GM23248 (cell line): ENCODE measurements at places on chromosomes 3 and 15. TPM values are rescaled to one million over a fixed set of nuclear protein-coding genes. Genes with fewer than 3 reads are reported as not detected.

- H3K4me1 ChIP-seq, result no peaks in the 10 kb centered on the region
- H3K36me3 ChIP-seq, result no peaks in the 10 kb centered on the region
- no peak for DNase-seq
Observed at GRCh38 chr3:132822266-132822665, 100.1 kb upstream of the NPHP3 start.

DNA sequence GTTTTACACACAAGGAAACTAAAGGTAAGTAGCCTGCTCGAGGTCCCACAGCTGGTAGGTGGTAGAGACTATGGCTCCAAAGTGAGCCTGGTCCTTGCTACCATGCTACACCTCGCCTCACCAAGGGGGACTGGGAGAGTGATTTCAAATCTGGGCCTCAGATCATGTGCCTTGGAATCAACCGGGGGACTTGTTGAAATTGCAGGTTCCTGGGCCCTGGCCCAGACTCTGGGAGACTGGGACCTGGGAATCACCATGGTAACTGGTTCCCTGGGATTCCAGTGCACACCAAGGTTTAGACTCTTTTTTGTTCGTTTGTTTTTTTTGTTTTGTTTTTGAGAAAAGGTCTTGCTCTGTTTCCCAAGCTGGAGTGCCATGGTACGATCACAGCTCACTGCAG lies 21.1 kb downstream of the DNASE1L3 start:
- DNase-seq, result no peak
- H3K4me3 ChIP-seq, result no peak overlapping the region
- no peaks in the 10 kb centered on the region for H3K36me3 ChIP-seq
- no peak overlapping the region for H3K27ac ChIP-seq
- no peaks in the 10 kb centered on the region for H3K4me1 ChIP-seq
- no peaks in the 10 kb centered on the region for H3K27me3 ChIP-seq

- H3K27ac ChIP-seq, result no peak overlapping the region
- H3K4me1 ChIP-seq, result peaks cover 42% of the 10 kb centered on the region
- no peaks in the 10 kb centered on the region for H3K27me3 ChIP-seq
Observed at GRCh38 chr3:127796831-127797150, 25.5 kb downstream of the MGLL start.

DNA sequence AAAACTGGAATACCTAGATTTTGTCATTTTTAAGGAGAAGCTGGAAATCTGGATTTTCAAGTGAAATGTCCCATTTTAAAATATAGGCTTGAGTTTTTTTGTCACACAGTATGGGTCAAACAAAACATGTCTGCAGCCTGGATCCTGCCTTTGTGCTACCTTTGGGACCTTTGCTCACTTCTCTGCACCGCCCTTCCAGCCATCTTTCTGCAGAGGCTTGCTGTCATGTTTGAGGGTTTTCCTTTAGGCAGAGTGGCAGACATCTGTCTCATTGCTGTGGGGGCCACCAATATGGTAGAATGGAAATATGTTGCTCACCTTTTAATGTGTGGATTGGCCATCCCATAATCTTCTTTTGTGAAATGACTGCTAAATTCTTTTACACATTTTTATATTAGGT lies 136.3 kb downstream of the EEFSEC start:
- H3K27me3 ChIP-seq, result no peaks in the 10 kb centered on the region
- H3K27ac ChIP-seq, result no peak overlapping the region
- H3K36me3 ChIP-seq, result no peaks in the 10 kb centered on the region
- no peaks in the 10 kb centered on the region for H3K4me1 ChIP-seq

DNA sequence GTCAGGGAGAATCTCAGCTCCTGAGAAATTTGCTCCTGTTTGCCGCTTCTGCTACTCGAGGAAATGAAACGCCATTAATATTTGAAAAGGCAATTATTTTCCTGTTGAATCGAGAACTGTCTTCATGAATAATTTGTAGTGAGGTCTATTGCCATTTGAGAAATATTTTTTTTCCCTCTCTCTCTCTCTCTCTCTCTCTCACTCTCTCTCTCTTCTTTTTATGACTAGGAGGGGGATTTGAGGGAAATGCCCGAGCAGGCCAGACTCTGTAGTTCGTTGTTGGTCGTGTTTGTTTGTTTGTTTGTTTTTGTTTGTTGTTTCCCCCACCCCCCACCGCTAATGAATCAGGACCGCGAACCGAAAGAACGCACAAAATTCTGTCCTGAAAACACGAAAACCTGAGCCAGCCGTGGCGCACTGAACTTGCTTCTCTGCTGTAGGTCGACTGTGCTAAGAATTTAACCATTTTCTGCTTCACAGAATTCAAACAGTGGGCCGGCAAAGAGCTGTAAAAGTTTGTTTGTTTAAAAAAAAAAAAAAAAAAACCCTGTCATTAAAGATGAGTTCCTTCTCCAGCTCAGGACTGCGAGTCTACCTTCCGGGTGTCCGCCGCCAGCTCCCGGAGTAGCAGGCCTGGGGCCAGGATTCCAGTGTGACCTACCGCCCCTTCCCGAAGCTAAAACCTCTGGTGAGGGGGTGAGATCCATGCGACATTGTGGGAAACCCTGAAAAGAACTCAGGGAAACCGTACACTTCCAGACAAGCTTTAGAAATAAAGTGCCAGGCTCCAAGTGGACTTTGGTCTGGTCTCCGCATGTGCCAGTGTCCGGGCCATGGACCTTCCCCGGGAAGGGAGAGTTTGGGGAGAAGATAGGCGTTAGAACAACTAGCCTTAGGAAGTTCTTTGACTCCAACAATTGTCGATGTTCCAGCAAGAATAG lies 12.1 kb downstream of the ZIC4 start:
- peak overlapping the region; percentile 82 for H3K27ac ChIP-seq
- 0 out of 2 replicates have a peak, but pooled peaks cover 6% of the 10 kb centered on the region for H3K4me1 ChIP-seq
- H3K4me3 ChIP-seq, result peak overlapping the region; percentile 96
- no peaks in the 10 kb centered on the region for H3K27me3 ChIP-seq
- no peaks in the 10 kb centered on the region; the same call in 1 of the 2 replicates for H3K36me3 ChIP-seq

GRCh38 chr3:111072031-111072921 lies 660 bp downstream of the NECTIN3 start:
- peaks cover 8% of the 10 kb centered on the region for H3K4me1 ChIP-seq
- H3K27me3 ChIP-seq, result no peaks in the 10 kb centered on the region
- peak overlapping the region; percentile 79 for H3K27ac ChIP-seq

DNA sequence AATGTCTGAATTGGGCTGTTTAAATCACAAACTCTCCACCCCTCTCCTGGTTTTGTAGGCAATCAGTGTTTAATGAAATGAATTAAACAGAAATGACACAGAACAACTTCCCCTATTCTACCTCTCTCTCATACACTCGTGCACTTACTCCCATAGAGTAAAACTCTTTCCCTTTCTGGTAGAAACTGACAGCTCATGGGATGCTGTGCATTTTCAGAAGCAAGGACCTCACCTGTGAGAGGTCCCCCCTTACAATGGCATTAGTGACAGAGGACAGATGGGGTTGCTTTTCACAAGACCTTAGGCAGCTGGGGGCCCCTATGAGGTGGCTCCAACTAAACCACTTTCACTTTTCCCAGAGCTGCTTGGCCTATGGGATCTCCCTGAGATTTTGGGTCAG lies 31.9 kb downstream of the PARP16 start:
- no peak overlapping the region for H3K27ac ChIP-seq
- no peaks in the 10 kb centered on the region for H3K27me3 ChIP-seq
- H3K4me3 ChIP-seq, result no peak overlapping the region
- DNase-seq, result no peak
- H3K36me3 ChIP-seq, result no peaks in the 10 kb centered on the region

DNA sequence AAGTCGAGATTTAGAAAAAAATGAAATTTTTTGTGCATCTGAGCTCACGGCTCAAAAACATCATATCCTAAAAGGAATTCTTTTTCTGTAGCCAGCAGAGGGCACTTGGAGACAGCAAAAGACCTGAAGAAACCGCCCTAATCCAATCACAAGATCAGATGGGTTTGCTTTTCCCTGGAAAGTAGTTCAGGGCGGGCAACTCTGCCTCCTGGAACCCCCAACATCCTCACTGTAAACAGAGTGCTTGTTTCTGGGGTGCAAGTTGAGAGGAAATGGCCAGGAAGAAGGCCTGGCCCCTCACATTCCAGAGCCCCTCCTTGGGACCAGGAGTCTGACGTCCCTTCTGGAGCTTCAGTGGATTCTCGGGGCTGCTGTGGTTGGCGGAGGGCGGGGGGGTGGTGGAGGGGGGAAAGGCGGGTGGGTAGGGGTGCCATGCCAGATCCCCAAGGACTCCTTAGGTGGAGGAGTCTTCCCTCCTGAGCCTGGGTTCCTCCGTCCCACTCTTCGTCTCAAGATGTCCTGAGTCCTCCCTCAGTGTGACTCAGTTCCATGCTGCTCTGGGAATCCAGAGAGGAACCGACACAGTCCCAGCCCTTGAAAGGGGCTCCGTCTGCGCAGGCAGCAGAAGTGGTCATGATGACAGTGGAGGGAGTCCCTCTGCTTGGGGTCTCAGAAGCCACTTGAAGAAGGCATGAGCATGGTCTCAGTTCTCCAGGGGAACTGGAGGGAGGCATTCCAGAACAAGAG lies 35.9 kb downstream of the CCK start:
- no peak overlapping the region for H3K27ac ChIP-seq
- H3K4me1 ChIP-seq, result no peaks in the 10 kb centered on the region

DNA sequence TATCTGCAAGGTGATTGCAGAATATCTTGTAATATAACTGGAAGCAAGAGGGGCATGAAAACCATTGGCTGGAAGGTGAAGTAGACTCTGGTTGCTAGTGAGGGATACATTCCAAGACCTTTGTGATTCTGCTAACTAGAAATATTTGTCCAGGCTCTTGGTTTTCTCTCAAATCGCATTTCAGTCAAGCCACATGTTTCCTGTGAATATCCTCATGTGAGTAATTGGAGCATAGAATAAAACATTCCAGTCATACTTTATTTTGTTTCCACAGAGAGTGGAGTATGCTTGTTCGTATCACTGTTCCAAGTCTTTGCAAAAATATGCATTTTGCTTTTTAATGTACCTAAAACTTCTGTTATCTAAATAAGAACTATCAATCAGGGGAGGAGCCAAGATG lies 850.0 kb downstream of the EPHA3 start:
- no peak overlapping the region for H3K4me3 ChIP-seq
- H3K4me1 ChIP-seq, result no peaks in the 10 kb centered on the region
- H3K27ac ChIP-seq, result no peak overlapping the region
- no peaks in the 10 kb centered on the region for H3K36me3 ChIP-seq

- no peak overlapping the region for H3K27ac ChIP-seq
- no peaks in the 10 kb centered on the region for H3K4me1 ChIP-seq
- H3K27me3 ChIP-seq, result peaks cover 2% of the 10 kb centered on the region
- H3K4me3 ChIP-seq, result no peak overlapping the region
- H3K36me3 ChIP-seq, result no peaks in the 10 kb centered on the region
Observed at GRCh38 chr3:72702390-72702789, 145.9 kb downstream of the SHQ1 start.

DNA sequence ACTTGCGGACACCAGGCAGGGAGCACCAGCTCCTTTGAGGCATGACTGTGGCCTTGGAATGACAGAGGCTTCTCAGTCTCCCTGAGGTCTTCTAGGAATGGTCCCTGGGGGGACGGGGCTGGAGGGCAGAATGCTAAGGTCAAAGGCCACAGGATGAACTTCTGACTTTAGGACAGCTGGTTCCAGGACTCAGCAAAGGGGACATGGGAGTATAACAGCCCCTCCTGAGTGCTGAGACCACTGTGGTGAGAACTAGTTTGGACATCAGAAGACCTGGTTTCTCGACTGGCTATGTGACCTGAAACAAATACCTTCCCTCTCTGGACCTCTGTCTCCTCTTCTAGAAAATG lies 17.8 kb downstream of the ITGA11 start:
- H3K27me3 ChIP-seq, result no peaks in the 10 kb centered on the region
- H3K4me3 ChIP-seq, result no peak overlapping the region
- peaks cover 19% of the 10 kb centered on the region for H3K4me1 ChIP-seq
- 0 out of 2 replicates have a peak, but pooled peaks cover 15% of the 10 kb centered on the region for H3K36me3 ChIP-seq

DNA sequence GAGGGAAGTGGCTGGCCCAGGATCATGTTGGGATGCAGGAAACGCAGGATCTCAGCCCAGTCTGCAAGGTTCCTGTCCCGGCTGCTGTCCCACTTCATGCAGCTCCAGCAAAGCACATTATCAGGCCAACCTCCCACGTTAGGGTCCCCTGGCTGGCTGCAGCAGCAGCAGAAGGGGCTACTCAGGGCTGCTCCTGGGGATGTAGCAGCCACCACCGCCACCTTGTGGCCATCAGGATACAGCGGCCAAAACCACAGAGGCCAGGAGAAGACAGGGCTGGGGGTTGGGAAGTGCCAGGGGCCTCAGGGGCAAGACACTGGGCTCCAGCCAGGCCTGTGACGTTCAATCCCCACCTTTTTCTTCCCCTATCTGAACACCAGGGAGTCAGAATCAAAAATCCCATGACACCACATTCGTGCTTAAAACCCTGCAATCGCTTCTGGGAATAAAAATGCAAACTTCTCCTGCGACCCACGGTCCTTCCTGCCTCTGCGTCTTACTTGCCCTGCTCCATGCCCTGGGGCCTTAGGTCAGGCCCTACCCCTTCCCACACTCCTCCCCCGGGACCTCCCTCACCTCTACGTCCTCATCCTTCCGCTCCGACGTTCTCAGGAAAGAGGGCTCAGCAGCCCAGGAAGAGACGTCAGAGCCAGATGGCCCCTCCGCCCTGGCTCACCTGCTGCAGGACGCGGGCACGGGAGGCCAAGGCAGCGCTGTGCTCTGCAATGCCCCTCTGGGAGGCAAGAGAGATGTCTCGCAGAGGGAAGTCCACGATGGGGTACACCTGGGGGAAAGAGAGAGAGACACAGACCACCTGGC lies 21.5 kb downstream of the SSUH2 start:
- H3K27ac ChIP-seq, result no peak overlapping the region
- H3K4me1 ChIP-seq, result peaks cover 36% of the 10 kb centered on the region
- no peaks in the 10 kb centered on the region for H3K27me3 ChIP-seq
- no peaks in the 10 kb centered on the region for H3K36me3 ChIP-seq
- no peak overlapping the region for H3K4me3 ChIP-seq
- peak; percentile 85 for DNase-seq

- H3K4me1 ChIP-seq, result no peaks in the 10 kb centered on the region
- H3K4me3 ChIP-seq, result no peak overlapping the region
- no peak for DNase-seq
- H3K27me3 ChIP-seq, result no peaks in the 10 kb centered on the region; the same call in 1 of the 2 replicates
Observed at GRCh38 chr3:46578973-46579755, 13.1 kb upstream of the LRRC2 start.

GRCh38 chr3:4898454-4899313 lies 80.6 kb upstream of the BHLHE40 start:
- H3K27ac ChIP-seq, result peak overlapping the region; percentile 33
- H3K36me3 ChIP-seq, result no peaks in the 10 kb centered on the region
- no peak overlapping the region for H3K4me3 ChIP-seq
- no peaks in the 10 kb centered on the region for H3K27me3 ChIP-seq

- peaks cover 25% of the 10 kb centered on the region for H3K4me1 ChIP-seq
- H3K36me3 ChIP-seq, result peaks cover 7% of the 10 kb centered on the region; the same call in 1 of the 2 replicates
- H3K4me3 ChIP-seq, result peak overlapping the region; percentile 92
Observed at GRCh38 chr15:43748376-43748775, 2.1 kb downstream of the PDIA3 start.

GRCh38 chr15:69060041-69060481 lies 45.6 kb downstream of the NOX5 start:
- H3K4me3 ChIP-seq, result no peak overlapping the region
- H3K27ac ChIP-seq, result no peak overlapping the region
- no peaks in the 10 kb centered on the region for H3K36me3 ChIP-seq
- no peak for DNase-seq

GRCh38 chr3:17640466-17640865 lies 102.0 kb downstream of the TBC1D5 start:
- peaks cover 69% of the 10 kb centered on the region for H3K4me1 ChIP-seq
- H3K27me3 ChIP-seq, result no peaks in the 10 kb centered on the region
- H3K36me3 ChIP-seq, result no peaks in the 10 kb centered on the region
- no peak overlapping the region for H3K4me3 ChIP-seq
- H3K27ac ChIP-seq, result peak overlapping the region; percentile 83

- no peaks in the 10 kb centered on the region for H3K36me3 ChIP-seq
- H3K27ac ChIP-seq, result no peak overlapping the region
- no peak overlapping the region for H3K4me3 ChIP-seq
- H3K27me3 ChIP-seq, result 0 out of 2 replicates have a peak, but pooled peaks cover 17% of the 10 kb centered on the region
- DNase-seq, result no peak
Observed at GRCh38 chr3:112445839-112446238, 53.4 kb downstream of the BTLA start.

Gene GOLGA8J
- not detected in 2 replicates for polyA plus RNA-seq

Gene PAQR5
- 5.5 and 5.7 TPM in 2 replicates for polyA plus RNA-seq

Gene NLGN1
- polyA plus RNA-seq, result 14.3 and 15.2 TPM in 2 replicates

Gene TMEM212
- not detected in 2 replicates for polyA plus RNA-seq

Gene SCAMP5
- polyA plus RNA-seq, result 0.23 TPM in 1 of 2 replicates, not detected in the other

Gene AHSG
- not detected in 2 replicates for polyA plus RNA-seq
